ENCODE measurements at places on chromosomes 2 and 18.

DNA sequence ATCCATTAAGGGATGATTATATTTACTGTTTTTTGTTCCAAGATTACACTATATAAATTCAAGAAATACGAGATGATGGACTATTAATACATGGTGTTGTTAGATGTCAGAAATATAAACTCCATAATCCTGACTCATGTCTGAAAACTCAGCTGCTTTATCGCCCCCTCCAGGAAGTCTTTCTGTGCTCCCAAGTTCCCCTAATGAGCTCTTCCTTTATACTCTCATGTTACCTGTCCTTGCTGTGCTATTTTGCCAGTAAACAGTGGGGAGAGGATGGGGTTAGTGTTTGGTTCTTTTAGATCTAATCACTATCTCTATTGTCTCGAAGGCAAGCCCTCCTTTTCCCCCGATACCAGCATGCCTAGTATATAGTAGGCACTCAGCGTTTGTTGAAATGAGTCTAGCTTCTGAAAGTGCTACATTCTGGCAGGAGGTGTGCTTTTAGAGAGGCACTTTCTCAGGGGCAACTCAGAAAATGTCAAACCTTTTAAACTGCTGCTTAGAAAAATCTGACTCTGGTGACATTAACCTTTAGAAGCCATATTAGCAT, 21.4 kb upstream of the BARD1 start:
- DNase-seq: no peak

DNA sequence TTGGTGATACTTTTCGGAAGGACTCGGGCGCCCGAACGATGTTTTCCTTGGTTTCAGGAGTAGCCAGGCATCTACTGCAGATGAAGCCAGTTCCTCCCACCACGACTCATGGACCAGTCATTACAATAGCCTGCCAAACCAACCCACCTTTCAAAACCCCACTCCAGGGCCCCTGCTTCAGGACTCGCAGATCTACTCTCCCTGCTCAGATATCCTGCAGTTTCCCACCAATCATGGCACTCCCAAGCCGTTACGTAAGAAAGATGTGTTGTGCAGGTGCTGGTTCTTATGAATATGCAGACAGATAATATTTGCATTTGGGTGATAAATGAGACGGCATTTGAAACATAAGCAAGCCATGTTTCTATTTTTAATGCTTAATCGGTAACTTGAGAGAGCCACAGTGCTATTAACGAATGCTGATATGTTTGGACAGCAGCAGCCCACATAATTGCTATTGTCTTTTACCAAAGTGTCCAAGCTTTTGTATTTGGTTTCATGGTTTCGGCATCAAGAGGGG, 3.5 kb upstream of the CYS1 start:
- DNase-seq: no peak

- DNase-seq: no peak
Measured at GRCh38 chr2:47129191-47129706, 25.9 kb downstream of the STPG4 start.

GRCh38 chr2:73059106-73059505, 12.4 kb downstream of the SFXN5 start:
- no peak for DNase-seq

GRCh38 chr18:70426818-70427217, 138.0 kb downstream of the SOCS6 start:
- DNase-seq: no peak

DNA sequence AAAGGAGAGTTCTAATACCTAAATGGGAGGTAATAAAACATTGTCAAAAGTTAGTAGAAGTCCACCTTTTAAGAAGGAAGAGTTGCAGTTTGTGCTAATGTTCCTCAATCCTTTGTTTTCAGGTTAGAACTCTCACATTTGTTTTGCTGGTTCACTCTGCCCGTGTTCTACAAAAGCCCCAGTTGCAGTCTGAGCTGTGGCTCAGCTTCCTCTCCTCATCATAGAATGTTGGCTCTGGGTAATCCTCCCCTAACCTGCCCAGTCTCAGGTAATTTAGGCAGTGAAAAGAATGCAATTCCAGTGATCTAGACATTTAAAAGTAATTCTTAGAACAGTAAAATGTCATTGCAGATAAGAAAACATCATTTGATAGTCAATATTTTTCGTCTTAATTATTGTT, 1410.4 kb upstream of the ZEB2 start:
- DNase-seq: no peak

- no peak for DNase-seq
Measured at GRCh38 chr18:52156166-52156565, 183.8 kb upstream of the DCC start.

- no peak for DNase-seq
Measured at GRCh38 chr2:7432436-7432835, 515.2 kb downstream of the RNF144A start.

DNA sequence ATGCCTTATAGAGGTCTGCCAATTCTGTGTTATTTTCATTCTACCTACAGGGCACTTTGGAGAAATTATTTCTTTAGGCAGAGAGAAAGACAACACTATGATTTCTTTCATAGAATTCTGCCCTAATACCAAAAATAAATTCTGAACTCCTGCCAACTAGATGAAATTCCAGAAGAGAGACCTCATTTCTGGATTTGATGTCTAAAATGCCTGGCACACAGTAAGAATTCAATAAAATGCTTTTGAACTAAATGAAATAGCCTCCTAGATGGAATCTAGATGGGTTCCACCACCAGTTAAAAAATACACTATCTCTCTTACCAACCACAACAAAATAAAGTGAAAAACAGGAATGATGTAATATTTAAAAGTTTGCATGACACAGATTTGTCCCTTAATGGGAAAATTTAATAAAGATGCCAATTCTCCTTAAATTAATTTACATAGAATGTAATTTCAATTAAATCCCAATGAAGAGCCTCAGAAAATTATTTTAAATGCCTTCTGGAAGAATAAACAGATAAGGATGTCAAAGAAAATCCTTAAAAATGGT, 75.0 kb downstream of the OSBPL1A start:
- peak; percentile 33 for DNase-seq

- no peak for DNase-seq
Measured at GRCh38 chr2:69490486-69490885, 53.3 kb upstream of the NFU1 start.

- DNase-seq: no peak
Measured at GRCh38 chr2:29561181-29561580, 360.2 kb downstream of the ALK start.

DNA sequence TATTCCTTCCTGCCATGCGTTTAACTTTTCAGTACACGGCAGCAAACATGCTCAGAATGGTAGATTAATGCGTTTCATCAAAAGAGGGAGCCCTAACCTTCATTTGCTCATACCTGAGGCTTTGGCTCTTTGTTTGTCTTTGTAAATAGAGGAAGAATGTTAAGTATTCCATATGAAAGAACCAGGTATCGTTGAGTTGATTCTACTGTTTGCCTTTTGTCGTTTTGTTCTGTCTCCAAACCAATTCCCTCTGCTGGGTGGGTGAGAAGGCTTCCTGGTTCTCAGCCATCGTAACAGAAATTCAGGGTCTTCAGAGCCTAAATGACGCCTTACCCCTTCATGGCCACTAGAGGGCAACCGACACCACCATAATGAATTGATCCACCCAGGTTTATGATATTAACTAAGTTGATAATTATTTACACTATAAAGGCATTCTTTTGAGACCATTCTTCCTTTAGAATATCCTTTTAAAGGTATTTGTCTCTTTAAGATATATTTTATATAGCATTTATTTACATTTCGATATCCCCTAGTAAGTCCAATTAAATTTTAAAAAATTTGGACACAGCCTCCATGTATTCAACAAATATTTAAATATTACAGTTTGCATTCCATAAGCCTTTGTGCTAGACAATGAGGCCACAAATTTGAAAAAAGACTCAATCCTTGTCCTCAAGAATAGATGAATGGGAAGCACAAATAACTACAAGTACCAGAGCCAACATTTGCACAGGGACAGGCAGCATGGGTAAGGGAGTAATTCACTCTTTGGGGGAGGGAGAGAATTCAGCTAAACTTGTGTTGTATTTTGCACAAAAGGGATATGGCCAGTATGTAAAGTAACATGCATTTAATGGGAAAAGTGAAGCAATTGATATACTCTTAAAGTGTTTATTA, 48.1 kb downstream of the TIMM21 start:
- no peak for DNase-seq

- no peak for DNase-seq
Measured at GRCh38 chr2:36555789-36556188, 42.2 kb downstream of the FEZ2 start.

DNA sequence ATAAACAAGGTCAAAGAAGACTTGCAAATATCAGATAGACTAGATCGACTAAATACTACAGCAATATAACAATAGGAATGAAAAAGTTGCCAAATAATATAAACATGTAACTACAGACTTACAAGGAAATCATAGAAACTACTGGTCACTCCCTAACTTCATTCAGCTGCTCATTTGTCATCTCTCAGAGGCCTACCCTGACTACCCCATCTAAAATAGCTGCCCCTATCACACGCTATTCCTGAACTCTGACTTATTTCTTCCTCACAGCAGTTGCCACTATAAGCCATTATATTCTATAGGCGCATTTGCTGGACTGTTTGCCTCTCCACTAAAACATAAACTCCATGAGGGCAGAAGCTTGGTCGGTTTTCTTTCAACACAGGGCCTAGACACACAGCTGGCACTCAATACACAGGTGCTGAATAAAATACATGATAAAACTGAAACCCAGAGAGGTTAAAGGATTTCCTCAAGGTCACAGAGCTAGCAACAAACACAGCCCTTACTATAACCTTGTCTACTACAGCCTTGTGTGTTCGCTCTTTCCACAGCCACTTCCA, 1.8 kb downstream of the STRN start:
- DNase-seq: no peak

DNA sequence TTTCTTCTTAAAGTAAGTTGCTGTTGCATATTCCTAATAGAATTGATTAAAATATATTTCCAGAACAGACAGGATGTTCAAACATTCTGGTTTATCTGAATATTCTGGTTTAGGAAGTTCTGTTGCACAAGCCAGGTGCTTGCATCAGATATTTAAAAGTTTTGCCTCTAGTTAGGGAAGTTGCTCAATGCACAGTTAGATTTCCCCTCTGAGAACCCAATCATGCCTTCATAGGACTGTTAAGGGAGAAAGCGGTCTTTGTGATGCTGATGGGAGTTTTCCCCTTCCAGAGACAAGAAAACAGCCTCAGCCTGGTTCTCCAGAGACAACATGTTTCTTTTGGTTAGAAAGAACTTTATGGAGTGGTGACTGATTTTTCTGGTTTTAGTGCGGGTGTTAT, 65.6 kb upstream of the REV1 start:
- no peak for DNase-seq

GRCh38 chr2:24050041-24050979, 769 bp downstream of the FKBP1B start:
- DNase-seq: no peak

- no peak for DNase-seq
Measured at GRCh38 chr2:229408962-229409361, 137.9 kb upstream of the PID1 start.

DNA sequence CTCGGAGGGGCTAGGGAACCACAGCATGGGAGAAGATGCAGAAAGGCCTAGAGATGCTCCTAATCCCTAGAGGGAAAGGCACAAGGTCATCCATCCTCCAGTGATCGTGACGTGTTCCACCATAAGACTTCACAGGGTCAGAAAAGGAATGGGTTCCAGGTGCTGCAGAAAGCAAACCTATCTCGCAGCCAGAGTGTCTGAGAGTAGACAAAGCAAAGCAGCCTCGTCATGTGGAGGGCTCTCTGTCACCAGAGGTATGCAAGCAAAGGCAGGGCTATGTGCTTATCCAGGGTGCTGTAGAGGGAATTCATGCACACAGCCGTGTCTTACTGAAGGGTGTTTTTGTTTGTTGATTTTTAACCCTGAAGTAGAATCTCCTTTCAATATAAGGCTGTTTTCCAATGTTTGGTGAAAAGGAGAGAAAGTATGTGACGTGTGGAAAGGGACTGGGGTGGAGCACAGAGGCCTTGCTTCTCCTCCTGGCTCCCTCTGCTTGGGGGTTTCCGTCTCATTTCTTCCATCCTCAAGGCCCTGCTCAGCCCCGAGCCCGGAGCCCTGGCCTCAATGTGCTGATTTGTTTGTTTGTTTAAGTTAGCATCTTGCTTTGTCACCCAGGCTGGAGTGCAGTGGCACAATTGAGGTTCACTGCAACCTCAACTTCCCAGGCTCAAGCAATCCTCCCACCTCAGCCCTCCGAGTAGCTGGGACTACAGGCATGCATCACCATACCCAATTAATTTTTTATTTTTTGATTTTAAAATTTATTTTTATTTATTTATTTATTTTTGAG, 3.0 kb downstream of the GPR55 start:
- no peak for DNase-seq

DNA sequence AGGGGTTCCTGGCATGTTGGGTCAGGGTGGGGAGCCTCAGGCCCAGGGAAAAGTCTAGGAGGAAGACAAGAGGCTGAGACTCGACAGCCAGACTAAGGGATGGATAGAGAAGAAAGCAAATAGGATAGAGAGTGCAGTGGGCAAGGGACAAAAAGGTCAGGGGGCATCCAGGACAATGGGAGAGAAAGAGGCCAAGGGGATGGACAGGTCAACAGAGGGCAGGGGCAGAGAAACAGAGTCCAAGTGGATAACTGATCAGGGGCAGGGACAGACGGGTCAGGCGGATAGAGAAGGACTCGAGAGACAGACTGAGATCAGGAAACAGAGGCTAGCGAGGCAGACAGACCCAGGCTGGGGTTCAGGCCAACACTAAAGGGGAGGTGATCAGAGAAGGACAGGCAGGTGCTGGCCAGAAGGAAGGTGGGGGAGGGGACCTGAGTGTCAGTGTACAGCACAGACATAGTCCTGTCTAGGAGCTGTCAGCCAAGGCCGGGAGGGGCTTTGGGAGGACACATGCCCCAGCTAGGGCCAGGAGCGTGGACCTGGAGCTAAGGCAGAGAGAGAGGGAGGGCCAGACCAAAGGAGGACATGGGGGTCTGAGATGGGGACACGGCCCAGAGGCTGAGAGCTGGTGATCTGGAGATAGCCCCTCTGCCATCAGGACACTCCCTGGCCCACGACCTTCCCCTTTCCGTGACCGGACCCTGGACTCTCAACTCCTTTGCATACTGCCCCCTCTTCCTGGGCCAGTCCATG, 12.2 kb downstream of the ASIC4 start:
- DNase-seq: no peak

DNA sequence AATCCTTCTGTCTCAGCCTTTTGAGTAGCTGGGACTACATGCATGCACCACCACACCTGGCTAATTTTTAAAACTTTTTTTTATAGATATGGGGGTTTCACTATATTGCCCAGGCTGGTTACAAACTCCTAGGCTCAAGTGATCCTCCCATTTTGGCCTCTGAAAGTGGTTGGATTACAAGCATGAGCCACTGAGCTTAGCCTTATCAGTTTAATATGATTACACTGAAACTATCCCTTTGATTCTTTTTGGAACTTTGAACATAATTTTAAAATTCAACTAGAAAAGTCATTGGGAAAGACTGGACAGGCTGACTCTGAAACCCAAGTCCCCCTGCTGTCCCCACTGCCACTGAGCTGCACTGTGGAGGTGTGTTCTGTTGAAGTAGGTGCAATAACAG, 114.8 kb downstream of the ARL4C start:
- DNase-seq: no peak

DNA sequence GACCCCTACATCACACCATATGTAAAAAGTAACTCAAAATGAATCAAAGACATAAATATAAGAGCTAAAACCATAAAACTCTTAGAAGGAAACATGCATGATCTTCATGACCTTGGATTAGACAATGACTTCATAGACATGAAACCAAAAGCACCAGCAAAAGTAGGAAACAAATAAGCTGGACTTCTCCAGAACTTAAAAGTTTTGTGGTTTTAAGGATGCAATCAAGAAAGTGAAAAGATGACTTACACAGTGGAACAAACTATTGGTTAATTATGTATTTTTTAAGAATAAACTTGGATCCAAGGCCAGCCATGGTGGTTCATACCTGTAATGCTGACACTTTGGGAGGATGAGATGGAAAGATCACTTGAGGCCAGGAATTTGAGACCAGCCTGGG, 150.2 kb downstream of the GALNT1 start:
- no peak for DNase-seq
